Stimulated activated CD8-positive, alpha-beta memory T cell treated with anti-CD3 and anti-CD28 coated beads, Interleukin-4, amount 100 ng/mL, for 4 hours (primary cell): ENCODE measurements at places on chromosomes 13 and 19.

DNA sequence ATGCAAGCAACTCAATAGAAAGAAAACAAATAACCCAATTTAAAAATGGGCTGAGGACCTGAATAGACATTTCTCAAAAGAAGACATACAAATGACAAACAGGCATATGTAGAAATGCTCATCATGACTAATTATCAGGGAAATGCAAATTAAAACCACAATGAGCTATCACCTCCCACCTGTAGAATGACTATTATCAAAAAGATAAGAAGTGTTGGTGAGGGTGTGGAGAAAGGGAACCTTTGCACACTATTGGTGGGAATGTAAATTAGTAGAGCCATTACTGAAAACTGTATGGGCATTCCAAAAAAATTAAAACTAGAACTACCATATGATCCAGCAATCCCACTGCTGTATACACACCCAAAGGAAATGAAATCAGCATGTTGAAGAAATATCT lies 212.2 kb downstream of the SUCLA2 start:
- DNase-seq: no peak

GRCh38 chr19:54179921-54180461 lies 7.0 kb upstream of the TMC4 start:
- DNase-seq: no peak

- no peak for DNase-seq
Measured at GRCh38 chr13:77124423-77124822, 97.5 kb upstream of the FBXL3 start.

DNA sequence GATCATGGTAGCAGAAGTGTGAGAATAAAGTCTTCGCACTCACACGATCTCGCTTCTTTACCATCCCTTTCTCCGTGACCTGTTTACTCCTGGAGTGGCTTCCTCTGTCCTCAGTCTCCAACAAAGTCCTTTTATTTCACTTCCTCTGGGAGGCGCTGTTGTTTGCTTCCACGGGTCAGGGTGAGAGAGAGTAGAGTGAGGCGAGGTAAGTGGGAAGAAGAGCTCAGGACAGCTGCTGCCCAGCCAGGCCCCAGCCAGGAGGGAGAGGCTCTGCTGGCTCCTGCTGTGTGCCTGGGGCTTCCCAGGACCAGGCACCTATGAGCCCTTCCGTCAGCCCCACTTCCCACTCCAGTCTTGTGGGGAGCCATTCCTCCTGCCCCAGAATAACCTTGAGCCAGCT lies 242.1 kb downstream of the FGF9 start:
- no peak for DNase-seq

- DNase-seq: no peak
Measured at GRCh38 chr19:1252221-1252820, 3.9 kb downstream of the MIDN start.
